Mucosa of descending colon (tissue), 3 donors: ENCODE measurements at places on chromosomes 5 and 9. TPM values are rescaled to one million over a fixed set of nuclear protein-coding genes. Genes with fewer than 3 reads are reported as not detected.

The ANKRD18B gene
- 1.7 TPM for total RNA-seq

The SMIM33 gene
- 5.2 TPM for total RNA-seq

The ANKRD18A gene
- total RNA-seq = 5.9 TPM

GRCh38 chr5:75681125-75681830, 36.0 kb downstream of the POC5 start:
- no peak for DNase-seq

- no peak for DNase-seq
Measured at GRCh38 chr9:32969270-32969669, 32.2 kb downstream of the APTX start.

DNA sequence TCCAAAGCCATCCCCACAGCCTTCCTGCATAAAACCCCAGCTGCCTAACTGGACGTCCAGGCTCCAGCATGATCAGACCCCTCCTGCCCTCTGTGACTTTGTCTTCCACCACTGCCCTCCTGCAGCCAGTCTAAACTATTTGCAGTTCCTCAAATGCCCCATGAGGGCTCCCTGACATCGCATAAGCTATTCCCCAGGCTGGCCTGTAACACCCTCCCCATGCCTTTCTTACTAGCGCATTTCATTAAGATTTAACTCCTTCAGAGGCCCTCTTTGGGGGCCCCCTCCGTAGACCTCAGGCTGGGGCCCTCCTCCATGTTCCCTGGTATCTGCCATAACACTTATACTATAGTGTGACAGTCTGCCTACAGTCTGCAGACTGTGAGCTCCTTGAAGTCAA, 15.5 kb upstream of the SMIM23 start:
- no peak for DNase-seq

DNA sequence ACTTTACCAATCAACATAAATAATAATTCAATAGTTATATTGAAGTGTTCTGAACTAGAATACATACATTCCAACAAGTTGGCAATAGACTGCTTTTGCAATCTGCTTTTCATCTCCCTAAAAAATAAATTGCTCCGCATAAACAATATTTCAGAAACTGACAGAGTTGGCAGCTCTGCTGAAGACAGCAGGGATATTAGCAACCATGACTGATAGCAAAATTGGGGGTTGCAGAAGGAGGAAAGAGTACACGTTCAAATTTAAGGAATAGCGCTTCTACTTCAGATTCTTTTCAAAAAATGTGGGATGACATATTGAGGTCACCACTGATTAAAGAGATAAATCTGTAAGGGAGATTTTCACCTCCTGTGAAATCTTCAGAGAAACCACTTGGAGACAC, 521.2 kb downstream of the DTWD2 start:
- DNase-seq = no peak

DNA sequence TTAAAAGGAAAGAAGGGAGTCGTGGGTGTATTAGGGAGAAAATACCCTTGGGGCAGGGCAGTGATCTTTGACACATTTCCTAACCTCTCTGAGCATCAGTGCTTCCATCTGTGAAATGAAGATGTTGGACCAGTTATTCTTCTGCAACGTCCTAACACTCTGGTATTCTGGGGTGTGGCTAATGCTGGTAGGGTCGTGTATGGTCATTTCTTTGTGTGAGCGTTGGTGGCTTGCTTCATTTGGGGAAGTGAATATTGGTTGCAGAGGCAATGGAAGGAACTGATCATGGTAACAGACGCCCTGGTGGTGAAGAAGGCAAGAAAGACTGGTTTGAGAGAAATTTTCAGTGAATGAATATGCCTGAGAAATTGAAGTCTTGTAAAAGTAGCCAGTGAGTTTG, 67.9 kb upstream of the TTC23L start:
- no peak for DNase-seq

DNA sequence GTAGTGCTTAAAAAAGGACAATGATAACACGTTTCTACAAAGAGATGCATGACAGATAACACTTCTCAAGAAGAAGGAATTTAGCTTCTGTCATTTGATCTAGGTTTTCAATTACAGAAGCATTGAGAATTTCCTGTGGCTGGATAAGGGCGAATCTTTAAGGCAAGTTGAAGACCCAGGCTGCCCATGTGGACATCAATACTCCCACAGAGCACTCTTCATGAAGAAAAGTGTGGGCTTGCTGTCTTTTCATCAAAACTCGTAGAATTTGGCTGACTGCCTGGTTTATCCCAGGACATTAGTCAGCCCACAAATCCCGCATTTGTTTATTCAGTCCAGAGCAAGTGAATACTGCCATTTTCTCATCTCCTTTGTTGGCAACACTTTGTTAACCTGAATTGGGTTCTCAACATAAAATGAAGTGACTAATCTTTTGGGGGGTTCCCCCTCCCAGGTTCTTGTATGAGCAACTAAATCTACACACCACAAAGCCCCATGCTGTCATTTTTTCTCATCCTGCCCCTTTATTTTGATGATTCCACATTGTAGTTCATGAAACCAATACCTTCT, 43.4 kb upstream of the CDKN2B start:
- DNase-seq = no peak
